ENCODE measurements at places on chromosomes 7 and 10.
A peak's percentile ranks its signal among the peaks of the same experiment; 100 is the strongest.

DNA sequence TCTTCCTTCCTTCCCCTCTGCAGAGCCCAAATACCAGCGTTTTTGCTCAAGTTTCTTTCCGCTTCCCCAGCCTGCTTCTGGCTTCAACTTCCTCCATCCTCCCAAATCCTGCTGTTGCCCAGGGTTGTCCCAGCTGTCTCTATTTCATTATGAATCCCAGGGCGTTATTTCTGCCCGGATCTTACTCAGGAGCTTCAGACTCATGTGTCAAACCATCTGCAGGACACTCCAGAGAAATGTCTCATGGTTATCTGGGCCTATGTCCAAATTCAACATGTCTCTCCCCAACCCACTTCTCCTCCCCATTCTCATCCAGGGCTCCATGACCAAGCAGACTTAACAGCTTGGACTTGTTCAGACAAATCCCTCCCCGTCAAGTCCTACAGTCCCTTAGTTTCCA lies 15.6 kb downstream of the ARHGAP22 start:
- no peak for DNase-seq

GRCh38 chr7:1193593-1194424 lies 33.8 kb upstream of the ZFAND2A start:
- DNase-seq = no peak

GRCh38 chr7:24870766-24871165 lies 109.2 kb downstream of the OSBPL3 start:
- DNase-seq = no peak

- DNase-seq = no peak
These were observed 95.3 kb upstream of the NMT2 start for GRCh38 chr10:15263657-15264323.

DNA sequence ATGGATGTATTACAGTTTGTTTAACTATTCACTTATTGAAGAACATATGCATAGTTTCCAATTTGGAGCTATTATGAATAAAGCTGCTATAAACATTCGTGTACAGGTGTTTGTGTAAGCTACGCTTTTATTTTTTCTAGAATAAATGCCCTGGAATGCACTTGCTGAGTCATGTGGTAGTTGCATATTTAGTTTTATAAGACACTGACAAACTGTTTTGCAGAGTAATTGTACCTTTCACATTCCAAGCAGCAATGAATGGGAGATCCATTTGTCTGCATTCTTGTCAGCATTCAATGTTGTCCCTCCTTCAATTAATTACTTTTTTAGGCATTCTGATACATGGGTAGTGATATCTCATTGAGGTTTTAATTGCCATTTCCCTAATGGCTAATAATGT lies 373.6 kb upstream of the GHITM start:
- no peak for DNase-seq

- no peak for DNase-seq
These were observed at the start of gene CTTNBP2 for GRCh38 chr7:117873310-117874190. Gene CTTNBP2 (minus strand): TSS chr7:117873441. CDS start chr7:117873415, 26 bp downstream.

GRCh38 chr7:611281-611810 lies 91.7 kb upstream of the PDGFA start:
- DNase-seq = no peak

- no peak for DNase-seq
These were observed 15.4 kb downstream of the AQP1 start for GRCh38 chr7:30927040-30927439.

DNA sequence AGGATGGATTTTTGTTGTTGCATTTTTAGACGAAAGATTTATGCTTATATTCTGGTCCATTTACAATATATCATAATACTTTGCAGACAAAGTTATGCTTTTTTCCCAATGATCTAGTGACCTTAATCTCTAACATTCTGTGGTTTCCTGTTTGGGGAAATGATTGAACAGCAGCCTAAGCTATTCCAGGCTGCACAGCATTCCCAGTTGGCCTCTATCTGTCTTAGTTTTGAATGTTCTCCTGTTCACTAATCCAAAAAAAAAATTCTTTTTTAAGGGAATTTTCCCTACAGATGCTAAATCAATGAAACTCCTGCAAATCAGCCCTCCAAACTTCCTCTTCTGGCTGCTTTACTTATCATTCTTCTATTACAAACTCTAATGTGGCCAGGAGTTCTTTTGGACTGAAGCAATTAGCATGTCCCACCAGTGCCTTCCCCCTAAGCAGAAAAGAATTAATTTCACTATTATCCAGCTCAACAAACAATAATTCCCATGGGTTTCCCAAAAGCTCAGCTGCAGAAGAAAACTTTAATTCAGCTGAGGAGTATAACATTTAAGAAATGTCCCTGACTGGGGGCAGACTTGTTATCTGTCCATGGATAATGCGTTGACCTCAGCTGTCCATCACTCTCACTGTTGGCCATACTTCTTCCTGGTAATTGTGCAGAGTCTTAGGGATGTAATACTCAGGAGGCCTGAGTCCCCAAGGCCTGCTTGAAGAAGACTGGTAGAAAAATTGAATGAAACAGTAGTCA lies 81.9 kb upstream of the TRIL start:
- no peak for DNase-seq

GRCh38 chr7:37532636-37533035 lies 84.0 kb upstream of the ELMO1 start:
- no peak for DNase-seq

DNA sequence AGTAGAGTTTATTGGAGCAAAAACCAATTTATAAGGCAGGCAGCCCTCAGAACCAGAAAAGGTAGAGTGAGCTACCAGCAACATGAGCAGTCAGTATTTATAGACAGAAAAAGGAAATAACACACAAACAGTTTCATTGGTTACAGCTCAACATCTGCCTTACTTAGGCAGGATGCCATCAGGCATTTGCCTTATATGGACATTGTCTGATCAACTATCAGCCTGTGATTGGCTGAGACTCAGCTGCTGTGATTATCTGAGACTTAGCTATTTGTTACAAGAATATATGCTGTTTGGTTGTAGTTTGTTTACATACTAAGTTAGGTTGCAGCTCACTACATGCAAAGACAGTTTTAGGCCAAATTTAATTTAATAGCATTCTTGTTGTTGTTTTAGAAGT lies 60.4 kb upstream of the CDK1 start:
- no peak for DNase-seq

DNA sequence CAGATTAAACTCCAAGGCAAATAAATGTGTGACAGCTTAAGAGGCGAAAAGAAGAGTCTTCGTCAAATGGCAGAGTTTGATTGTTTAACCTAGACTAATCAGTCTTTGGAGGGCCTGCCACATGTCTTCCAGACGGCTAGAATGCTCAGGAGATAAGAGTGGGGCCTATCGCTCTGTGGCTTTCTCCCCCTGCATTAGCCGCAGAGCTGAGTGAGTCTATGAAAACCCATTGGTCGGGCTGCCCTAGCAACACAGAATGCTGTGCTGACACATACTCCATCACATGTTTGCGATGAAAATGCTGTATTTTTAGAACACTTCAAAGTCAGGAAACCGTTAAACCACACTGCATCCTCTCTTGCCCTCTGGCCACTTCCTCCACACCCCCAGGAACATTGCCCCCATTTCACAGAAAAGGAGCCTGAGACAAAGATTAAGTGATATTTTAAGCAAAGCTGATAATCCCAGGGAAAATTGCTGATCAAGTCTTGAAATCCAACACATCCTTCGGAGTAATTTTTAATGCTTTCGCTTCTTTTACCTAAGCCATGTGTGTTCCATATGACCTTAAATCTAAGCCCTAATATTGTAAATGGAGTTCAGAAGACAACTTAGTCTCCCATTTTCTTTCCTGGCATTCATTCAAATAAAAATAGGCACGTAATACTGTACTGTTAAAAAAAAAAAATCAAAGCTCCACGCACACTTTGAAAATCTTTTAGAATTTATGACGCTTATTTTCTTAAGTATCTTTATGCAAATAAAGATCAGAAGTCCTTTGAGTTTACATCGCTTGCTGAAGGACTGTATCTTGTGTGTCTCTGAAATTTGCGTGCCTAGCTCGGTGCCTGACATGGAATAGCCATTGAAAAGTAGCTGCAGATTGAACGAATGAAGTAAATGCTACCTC lies 161.2 kb downstream of the CELF2 start:
- DNase-seq = peak; percentile 52

- no peak for DNase-seq
These were observed 64.1 kb upstream of the GNA12 start for GRCh38 chr7:2908103-2908683.

DNA sequence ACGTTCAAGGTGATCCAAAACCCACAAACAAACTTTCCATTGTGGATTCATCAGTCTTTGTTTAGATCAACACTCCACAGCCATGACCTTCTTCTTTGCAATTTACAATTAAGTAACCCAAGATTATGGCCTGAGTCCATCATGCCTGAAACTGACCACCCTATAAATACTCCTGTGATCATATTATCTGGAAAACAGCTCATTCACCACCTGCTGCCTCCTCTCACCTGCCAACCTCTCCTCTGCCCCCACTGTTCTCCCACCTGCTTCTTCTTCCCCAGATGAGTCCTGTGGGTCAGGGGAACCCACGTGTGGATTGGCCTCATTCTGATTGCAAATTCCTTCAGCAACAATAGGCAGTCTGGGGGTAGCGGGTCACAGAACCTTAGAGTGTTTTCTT lies 81.4 kb downstream of the ABLIM1 start:
- DNase-seq = no peak

GRCh38 chr10:22280078-22280477 lies 36.1 kb upstream of the COMMD3 start:
- no peak for DNase-seq

DNA sequence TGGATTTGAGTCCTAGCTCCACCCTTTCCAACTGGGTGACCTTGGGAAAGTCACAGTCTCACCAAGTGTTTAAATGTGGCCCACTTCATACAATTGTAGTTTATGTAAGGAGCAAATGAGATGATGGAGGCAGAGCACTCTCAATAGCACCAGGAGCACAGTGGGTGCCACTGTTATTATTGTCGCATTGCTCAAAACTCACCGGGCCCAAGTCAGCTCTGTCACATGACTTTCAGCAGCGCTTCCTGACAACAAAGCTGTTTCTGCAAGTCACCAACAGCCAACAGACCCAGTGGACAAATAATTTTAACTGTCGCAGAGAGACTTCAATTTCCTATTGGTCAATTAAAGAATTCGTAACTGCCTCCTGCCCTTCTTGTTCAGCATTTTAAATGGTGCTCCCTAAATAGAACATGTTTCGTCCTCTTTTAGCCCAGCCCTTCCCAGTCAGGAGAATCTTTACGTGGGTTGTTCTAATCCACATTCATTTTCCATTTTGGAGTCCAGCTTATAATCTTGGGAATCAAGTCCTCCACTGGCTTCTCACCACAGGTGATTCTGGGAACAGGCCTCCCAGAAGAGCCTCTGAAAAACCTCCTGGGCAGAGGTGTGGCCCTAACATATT lies 415.6 kb upstream of the NPVF start:
- no peak for DNase-seq

GRCh38 chr7:47347816-47348385 lies 234.0 kb downstream of the TNS3 start:
- DNase-seq = no peak

DNA sequence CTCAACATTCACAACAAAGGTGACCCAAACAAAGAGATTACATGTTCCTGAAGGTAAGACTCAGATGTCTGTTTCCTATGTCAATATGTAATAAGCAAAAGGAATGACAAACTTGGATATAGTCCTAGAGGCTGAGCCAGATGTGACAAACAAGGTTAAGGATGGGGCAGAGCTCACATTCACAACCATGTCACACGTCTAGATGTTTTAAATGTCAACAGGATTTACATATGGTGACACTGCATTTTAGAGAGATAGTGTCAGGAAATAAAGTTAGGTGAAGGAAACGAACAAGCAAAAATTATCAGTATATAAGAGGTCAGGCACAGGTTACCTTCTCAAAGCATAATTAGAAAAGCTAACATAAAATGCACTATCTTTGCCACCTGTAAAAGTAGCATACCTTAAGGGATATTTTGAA lies 8.4 kb downstream of the RELN start:
- DNase-seq = no peak

- no peak for DNase-seq
These were observed 6.4 kb upstream of the MSS51 start for GRCh38 chr10:73439605-73440312.

DNA sequence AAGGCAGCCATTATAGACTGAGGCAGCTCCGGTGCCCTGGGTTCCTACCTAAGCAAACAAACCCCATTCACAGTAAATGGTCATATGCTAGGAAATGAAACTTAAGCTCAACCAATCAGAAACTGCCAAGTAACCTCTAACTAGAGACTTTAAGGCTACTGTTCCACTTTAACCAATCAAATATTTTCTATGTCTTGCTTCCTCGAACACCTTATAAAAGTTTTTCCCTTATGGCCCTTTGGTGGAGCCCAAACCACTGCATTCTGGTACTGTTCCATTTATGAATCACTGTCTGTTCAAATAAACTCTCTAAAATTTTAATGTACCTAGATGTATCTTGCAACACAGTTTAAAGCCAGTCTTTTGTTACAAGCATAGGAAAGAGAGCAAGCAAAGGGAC lies 361.1 kb downstream of the HGF start:
- DNase-seq = no peak

GRCh38 chr7:132519936-132520335 lies 56.3 kb downstream of the PLXNA4 start:
- no peak for DNase-seq

DNA sequence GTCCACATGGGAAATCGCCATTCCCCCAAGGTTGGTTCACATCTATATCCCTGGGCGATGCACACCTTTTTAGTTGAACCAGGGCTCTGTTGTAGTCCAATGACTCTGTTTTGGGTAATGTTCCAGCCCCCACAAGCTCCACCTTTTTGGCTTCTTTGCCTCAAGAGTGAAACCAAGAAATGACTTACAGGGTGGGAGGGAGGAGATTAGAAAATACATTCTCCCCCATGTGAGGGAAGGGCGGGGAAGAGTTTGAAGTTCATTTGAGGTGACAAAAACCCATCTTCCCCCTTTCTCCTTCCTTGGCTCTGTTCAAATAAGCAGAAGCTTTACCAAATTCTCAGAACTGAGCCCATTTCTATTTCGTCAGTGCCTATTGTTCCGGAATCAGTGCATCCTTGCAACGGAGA lies 82.8 kb downstream of the GATA3 start:
- no peak for DNase-seq

DNA sequence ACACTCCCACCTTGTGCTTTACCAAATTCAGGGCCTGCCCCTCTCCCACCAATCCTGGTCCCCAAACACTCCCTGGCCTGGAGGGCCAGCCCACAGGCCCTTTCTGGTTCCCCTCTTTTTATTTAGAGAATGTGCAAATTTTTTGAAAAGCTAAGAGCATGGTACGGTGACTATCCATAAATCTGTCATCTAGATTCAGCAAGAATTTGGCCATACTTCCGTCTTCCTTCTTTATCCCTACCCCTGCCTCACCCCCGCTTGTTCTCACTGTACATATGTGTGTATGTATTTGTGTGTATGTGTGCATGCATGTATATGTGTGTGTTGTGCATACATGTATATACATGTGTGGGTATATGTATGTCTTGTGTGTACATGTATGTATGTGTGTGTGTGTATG lies 8.1 kb upstream of the TBRG4 start:
- no peak for DNase-seq

DNA sequence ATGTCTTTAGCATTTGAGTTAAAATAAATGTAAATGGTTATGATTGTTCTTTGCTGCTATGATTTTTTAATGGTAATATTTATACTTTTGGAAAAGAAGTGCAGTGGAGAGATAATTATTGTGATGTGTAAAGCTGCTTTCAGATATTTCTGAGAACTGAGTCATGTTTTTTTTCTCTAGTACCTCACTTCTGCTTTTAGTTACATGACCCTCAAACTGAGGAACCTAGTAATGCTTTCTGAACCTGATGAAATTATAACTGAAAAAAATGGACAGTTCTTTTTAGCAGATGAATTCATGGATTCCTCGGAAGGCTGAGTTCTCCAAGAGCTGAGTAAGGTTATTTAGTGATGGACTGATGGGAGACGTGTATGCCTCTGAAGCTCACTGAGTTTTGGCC lies 167.8 kb downstream of the CDCA7L start:
- no peak for DNase-seq

Data from hematopoietic multipotent progenitor cell treated with erythropoietin and hydrocortisone succinate and interleukin-3 and kit ligand, for 15 days (in vitro differentiated cells).